Activated CD4-positive, alpha-beta T cell treated with anti-CD3 and anti-CD28 coated beads, Interleukin-2, amount 50 U/mL, for 24 hours (primary cell): ENCODE measurements at places on chromosomes 6 and 20.

GRCh38 chr20:63979557-63980316 is at the start of gene SAMD10:
SAMD10 (minus strand) TSS chr20:63979642; CDS start chr20:63979467, 175 bp downstream.
- DNase-seq: peak; percentile 73

DNA sequence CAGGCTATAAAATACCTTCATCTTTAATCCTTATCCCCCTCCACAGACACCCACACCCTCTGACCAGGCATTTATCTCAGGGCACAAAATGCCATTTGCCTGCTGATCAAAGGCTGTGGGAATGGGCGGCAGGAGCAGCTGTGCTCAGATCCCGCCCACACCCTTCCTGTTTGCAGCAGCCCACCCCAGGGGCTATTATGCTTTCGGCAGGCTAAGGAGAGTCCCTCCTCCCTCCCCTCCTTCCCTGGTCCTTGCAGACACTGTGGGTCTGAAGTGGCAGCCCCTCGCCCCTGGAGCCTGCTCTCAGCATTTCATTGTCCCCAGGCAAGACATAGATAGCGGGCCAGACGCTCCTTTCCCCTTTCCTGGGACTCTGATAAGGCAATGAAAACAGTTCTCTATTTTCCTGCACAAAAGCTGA is 220.8 kb upstream of the HEY2 start:
- DNase-seq: no peak

GRCh38 chr20:32009564-32009963 is 674 bp upstream of the CCM2L start:
- DNase-seq: no peak

DNA sequence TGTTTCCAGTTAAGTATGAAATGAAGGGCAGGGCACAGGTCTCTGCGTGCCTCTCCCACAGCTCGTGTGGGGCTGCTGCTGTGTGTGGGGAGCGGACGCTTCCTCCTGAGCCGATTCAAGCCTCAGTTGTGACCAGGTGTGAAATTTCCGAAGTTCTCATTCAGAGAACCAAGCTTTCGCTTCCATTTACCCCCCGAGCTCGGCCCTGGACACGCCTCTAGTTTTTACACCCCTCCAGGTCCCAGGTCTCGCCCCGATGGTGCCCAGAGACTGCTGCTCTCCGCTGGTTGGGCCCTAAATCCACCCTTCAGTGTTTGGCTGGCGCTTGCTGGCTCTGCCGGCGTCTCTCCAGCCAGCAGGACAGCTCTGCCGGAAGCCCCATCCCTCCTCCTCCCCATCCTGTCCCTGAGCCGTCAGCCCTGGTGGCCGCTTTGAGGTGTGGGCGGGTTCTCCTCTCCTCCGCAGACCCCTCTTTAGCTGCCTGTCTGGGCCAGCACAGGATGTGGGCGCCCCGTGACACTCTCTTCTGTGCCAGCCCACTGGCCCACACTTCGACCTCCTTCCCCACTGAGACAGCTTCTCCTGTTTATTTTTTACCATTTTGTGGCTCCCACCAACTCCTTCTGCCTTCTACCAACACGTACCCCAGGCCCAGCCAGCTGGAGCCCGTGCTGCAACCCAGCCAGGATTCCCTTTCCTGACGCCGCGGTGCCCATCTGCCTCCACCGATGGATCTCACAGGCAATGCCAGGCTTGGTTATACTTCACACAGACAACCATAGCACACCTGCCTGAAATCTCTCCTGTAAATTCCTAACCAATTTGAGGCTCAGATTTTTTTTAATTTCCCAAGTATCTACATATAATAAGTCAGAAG is 142.8 kb downstream of the DLL1 start:
- DNase-seq: peak; percentile 8

DNA sequence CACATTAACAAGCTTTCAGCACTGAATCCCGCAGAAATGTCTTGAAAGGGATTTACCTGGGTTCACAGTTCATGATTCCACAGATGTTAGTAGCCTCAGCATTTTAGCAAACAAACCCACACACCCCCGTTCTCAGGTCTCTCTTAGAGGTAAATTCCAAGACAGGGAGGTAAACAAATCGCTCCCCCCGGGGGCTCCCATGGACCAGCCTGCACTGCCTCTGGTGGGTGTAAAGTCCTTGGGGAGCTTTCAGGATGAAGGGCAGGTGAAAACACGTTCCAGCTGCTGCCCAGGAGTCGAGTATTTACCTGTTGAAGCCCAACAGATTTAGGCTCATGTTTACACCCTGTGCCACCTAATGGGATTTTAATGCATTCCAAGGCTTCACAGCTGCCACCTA is 187.0 kb upstream of the FOXQ1 start:
- DNase-seq: no peak
